Femur (tissue), 1 donor: ENCODE measurements at places on chromosomes 6 and 20.

- no peak for DNase-seq
These were observed 15.4 kb downstream of the PNISR start for GRCh38 chr6:99409672-99410071.

DNA sequence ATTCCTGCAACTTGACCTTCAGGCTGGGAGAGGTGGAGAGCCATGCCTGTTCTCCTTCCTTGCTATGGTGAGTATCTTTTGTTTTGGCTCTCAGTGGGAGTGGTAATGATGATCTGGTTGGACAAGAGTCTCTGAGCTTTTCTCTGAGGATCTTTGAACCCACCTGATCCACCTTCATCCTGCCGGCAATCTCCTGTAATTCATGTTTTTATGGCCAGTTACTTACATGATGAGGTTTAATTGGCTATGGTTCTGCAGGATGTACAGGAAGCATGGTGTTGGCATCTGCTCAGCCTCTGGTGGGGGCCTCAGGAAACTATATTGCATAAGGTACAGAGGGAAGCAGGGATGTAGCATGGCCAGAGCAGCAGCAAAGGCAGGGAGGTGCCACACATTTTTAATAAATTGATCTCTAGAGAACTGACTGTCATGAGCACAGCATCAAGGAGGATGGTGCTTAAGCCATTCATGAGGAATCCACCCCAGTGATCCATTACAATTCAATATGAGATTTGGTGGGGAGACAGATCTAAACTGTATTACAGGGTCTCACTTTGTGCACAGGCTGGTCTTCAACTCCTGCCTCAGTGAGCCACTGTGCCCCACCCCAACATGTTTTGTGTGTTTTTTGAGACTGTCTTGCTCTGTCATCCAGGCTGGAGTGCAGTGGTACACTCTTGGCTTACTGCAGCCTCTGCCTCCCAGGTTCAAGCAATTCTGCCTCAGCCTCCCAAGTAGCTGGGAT lies 10.0 kb downstream of the HSPA1B start:
- no peak for DNase-seq

- DNase-seq: no peak
These were observed 179.6 kb upstream of the SPTLC3 start for GRCh38 chr20:12829170-12829569.

GRCh38 chr20:61917474-61918145 lies 148.1 kb downstream of the TAF4 start:
- no peak for DNase-seq
